ENCODE measurements at places on chromosomes 1 and 21.

- no peak for DNase-seq
These were observed 47.8 kb upstream of the ARHGAP29 start for GRCh38 chr1:94285031-94285654.

- no peak for DNase-seq
These were observed 51.4 kb downstream of the TP53BP2 start for GRCh38 chr1:223794136-223794880.

GRCh38 chr1:214523124-214523824 is 28.1 kb downstream of the PTPN14 start:
- no peak for DNase-seq

- DNase-seq = no peak
These were observed 450.8 kb downstream of the KIF26B start for GRCh38 chr1:245605480-245606156.

DNA sequence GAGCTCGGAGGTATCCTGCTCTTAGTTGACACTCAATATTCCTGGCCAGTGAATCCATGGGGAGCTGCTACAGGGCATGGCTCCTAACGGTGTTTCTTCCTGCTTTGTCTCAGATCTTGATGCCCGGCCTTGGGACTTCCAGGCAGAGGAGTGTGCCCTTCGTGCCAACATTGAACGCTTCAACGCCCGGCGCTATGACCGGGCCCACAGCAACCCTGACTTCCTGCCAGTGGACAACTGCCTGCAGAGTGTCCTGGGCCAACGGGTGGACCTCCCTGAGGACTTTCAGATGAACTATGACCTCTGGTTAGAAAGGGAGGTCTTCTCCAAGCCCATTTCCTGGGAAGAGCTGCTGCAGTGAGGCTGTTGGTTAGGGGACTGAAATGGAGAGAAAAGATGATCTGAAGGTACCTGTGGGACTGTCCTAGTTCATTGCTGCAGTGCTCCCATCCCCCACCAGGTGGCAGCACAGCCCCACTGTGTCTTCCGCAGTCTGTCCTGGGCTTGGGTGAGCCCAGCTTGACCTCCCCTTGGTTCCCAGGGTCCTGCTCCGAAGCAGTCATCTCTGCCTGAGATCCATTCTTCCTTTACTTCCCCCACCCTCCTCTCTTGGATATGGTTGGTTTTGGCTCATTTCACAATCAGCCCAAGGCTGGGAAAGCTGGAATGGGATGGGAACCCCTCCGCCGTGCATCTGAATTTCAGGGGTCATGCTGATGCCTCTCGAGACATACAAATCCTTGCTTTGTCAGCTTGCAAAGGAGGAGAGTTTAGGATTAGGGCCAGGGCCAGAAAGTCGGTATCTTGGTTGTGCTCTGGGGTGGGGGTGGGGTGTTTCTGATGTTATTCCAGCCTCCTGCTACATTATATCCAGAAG is 16.7 kb downstream of the ALX3 start:
- no peak for DNase-seq

DNA sequence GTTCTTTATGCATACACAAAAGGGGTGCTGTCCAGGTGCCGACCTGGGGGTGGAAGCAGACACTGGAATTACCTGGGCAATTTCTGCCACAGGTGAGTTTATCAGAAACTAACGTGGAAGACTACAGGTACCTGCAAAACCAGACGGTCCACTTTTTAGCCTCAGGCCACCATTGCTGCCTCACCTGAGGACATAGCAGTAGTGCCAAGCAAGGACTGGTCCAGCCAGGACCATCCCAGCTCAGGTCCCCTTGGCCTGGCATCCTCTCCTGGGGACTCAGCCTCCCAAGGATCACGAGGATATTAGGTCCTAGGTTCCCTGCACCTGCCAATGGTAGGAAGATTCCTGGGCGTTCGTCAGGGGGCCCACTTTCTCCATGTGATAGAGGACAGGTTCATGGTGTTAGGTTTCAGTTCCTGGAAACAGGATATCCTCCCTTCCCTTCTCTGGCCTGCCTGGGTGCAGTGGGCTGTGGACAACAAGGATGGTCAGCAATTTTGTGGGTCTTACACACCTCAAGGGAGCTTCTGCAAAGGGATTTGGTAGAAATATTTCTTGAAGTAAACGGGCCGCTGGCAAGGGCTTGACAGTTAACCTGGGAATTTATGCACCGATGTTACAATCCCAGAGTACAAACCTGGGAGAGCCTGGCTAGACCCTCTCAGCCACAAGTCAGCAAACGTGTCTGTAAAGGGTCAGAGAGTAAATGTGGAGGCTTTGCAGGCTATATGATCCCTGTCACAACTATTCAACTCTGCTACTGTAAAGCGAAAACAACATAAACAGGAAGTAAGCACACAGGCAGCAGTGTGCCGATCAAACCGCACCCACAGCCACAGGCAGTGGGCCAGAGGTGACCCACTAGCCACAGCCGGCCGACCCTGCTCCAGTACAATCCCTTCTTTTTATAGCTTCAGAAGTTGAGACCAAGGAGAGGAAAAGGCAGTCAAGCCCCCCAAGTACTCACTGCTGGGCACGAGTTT is 71.4 kb upstream of the RAB4A start:
- DNase-seq = no peak

DNA sequence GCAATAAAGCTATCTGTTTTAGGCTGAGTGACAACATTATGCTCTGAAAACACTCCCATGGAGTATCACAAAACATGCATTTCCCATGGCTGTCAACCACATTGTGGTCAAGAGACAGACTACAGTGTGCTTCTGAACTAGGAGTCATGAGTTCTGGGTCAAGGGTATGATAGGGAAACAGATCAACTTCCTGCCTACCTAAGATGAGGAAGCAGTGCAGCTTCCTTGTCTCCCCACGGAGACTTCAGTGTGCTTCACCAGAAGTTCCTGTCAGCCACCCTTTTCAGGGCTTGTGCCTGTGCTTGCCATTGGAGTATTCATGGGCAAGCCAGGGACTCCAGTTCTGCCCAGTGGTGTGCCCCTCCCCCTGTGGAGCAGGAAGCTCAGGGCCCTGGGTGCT is 19.9 kb downstream of the LCE3E start:
- no peak for DNase-seq

GRCh38 chr1:181206513-181206912 is 118.0 kb downstream of the IER5 start:
- no peak for DNase-seq

DNA sequence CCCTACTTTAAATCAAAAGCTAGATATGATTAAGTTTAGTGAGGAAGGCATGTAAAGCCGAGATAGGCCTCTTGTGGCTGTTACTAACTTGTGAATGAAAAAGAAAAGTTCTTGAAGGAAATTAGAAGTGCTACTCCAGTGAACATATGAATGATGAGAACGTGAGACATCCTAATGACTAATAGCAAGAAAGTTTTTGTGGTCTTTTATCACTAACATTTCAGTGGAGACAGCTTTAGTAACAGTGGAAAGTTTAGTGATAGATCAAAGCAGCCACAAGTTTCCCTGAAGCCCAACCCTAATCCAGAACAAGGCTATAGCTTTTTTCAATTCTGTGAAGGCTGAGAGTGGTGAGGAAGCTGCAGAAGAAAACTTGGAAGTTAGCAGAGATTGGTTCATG is 73.6 kb upstream of the LRRC8B start:
- DNase-seq = no peak

Measured in type B pancreatic cell (in vitro differentiated cells).